ENCODE measurements at places on chromosomes 12 and 14.
A peak's percentile ranks its signal among the peaks of the same experiment; 100 is the strongest.

DNA sequence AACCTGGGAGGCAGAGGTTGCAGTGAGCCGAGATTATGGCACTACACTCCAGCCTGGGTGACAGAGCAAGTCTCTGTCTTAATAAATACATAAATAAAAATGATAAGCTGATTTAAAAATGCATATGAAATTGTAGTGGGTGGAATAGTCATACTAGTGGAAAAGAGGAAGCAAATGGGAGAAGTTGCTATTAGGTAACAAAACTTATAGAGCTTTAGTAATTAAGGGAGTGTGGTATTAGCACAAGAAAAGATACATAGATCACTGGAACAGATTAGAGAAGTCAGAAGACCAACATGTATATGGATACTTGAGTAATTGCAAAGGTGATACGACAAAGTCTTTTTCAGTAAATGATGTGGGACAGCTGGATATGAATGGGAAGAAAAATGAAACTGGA is 26.5 kb downstream of the TECPR2 start:
- DNase-seq: peak; percentile 5

DNA sequence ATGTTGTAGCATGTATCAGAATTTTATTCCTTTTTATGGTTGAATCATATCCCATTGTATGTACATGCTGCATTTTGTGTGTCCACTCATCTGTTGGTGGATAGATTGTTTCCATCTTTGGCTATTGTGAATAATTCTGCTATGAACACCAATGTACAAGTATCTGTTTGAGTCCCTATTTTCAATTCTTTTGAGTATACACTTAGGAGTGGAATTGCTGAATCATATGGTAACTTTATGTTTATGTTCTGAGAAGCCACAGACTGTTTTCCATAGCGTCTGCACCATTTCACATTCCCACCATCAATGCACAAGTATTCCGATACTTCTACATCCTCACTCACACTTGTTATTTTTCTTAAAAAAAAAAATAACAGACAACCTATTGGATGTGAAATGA is 91.5 kb downstream of the ARF6 start:
- no peak for DNase-seq

GRCh38 chr12:6635856-6636531 is at the start of gene LPAR5:
Gene LPAR5 (minus strand): TSS chr12:6635959. CDS start chr12:6621248, 14,711 bp downstream.
- DNase-seq: no peak

- DNase-seq: no peak
Measured at GRCh38 chr14:101062601-101063000, 159.1 kb upstream of the RTL1 start.

DNA sequence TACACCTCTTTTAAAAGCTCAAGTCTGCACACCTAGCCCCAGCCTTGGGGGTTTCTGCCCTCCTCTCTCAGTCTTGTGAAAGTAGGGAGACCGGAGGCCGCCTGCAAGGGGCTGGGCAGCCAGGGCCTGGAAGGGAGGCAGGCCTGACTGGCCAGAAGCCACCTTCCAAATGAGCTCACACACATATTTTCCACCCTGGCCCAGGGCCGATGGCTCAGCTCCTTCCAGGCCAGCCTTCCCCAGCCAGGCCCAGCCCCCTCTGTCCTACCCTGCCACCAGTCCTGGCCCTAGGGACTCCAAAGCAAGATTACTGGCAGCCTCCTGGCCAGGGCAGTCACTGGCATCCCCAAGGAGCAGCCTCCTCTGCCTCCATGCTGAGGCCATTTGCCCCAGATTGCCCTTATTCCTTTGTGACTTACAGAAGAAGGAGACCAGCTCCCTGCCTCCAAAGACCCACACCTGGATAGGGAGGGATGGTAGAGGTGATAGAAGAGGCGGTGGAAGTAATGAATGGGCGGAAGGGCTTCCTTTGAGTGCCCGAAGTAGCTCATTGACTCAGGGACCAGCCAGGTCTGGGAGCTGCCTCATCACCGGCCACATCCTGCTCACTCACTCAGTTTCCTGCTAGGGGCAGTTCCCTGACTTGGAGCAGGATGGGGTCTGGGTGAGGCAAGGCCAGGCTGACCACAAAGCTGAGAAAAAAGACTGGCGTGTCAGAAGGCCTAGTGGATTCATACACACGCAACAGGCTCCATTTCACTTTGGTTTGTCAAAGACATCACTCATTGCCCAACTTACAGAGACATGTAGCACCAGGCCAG is 14.8 kb downstream of the MMP14 start:
- peak; percentile 96 for DNase-seq

DNA sequence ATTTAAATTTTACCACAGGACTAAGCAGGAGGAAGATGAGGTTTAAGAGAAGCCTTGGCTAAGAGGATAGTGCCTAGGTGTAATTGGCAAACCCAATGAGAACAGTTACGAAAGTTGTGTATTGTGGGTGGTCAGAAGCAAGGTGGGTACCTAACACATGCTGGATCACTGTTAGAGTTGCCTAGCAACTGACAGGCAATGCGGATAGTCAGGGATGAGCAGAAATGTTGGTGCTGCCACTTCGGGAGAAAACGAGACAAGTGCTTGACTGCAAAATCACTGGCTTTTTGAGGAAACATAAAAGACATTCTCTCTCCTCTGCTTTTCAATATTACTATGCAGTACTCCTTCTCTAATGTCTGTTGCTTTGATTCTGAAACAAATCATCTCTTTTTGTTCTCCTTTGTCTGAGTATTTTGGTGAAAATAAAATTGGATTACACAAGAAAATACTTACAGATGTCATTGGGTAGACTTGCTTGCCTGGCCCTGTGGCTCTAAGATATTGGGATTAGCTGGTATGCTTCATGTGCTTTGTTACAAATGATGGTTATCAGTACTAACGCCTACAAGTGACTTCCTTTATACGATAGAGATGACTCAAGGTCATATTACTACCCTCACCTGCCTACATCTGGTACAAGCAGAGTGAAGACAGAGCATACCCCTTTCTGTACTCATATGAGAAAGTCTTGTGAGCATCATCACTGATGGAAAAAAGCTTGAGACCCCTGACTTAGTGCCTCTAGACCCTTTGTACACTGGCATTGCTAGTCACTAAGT is 48.0 kb downstream of the TDP1 start:
- DNase-seq: no peak

DNA sequence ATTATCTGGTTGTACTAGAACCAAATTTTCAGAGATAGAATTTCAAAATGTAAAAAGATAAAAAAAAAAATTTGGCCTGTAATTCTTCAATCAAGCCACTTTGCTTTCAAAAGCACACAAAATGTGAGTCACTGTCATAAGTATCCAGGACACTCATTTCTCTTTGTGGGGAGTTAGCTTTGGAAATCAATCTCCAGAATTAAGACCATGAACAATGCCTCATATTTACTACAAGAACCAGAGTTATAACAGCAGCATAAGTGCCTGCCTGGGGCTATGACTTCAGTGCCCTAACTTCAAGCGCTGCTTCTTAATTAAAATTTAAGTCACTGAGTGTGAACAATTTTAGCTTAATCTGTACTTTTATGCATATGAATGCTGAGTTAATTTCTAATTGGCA is 162.1 kb downstream of the C12orf42 start:
- DNase-seq: no peak

DNA sequence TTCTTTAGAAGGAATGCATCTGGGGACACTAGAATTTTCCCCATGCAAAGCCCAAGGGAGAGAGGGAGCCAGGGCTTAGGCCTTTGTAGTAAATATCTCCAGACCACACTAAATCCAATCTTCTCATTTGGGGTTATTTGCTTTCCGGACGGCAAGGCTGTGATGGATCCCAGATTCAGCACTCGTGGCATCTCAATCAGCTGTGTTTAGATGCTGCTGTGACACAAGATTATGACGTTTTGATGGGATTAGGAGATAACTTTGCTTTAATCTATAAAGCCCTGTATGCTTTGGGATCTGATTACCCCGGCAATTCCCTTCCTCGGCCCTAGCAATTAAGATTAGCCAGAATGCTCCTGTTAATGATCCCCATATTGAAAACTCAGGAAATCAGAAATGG is 686.7 kb upstream of the TBX3 start:
- no peak for DNase-seq

DNA sequence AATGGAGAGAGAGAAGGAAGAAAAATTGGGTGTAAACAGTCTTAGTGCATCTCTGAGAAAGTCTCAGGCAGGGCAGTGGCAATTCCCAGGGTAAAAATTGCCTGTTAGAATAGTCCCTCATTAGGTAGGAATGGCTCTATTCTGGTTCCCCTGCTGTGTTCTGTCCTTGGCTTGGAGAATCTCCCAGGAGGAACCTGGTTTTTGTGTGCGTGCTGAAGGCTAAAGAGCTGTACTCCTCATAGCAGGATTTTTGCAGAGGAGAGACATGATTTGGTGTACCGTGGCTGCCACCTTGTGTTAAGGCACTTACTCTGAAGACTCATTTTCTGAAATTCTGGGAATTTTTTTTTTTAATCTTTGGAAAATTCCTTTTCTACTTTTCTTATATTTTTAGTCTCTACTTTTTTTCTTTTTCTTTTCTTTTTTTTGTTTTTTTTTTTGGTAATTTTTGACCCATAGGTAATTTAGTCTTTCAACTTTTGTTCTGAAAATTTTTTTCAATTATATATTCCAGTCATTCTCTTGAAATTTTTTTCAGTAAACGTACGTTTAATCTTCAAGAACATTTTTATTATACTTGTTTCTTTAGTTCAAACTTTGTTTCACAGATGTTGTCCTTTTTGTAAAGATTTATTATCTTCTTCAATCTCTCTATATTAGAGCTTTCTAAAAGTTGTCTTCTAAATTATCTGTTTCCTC is 63.8 kb downstream of the FBXO33 start:
- DNase-seq: peak; percentile 77

GRCh38 chr12:51430196-51430895 is 5.7 kb downstream of the SLC4A8 start:
- DNase-seq: no peak

DNA sequence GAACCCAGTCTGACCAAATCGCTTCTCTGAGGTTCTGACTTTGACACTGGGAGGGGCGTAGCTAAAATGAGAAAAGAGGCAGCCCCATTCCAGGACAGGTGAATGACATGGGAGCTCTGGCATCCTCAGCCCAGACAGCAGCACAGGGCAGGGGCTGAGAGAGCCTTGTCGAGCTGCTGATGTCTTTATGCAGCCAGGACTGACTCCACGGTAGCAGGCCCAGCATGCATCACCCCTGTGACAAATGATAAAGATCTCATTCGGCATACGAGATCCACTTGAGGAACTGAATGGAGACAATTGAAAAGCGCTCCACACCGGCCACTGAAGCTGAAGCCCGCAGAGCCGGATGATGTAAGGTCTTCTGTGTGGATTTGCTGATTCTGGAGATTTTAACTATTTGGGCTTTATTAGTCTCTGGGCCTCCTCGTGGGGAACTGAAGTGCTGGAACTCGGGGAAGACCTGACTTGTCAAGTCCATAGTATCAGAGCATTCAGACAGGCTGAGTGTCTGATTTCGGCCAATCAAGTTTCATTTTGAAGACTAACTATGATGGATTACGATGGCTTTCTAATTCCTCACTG is 56.9 kb upstream of the MAP1LC3B2 start:
- no peak for DNase-seq

GRCh38 chr14:33163109-33163508 is 224.4 kb downstream of the NPAS3 start:
- DNase-seq: no peak

GRCh38 chr14:101361044-101361443 is 200.3 kb upstream of the DIO3 start:
- DNase-seq: no peak

DNA sequence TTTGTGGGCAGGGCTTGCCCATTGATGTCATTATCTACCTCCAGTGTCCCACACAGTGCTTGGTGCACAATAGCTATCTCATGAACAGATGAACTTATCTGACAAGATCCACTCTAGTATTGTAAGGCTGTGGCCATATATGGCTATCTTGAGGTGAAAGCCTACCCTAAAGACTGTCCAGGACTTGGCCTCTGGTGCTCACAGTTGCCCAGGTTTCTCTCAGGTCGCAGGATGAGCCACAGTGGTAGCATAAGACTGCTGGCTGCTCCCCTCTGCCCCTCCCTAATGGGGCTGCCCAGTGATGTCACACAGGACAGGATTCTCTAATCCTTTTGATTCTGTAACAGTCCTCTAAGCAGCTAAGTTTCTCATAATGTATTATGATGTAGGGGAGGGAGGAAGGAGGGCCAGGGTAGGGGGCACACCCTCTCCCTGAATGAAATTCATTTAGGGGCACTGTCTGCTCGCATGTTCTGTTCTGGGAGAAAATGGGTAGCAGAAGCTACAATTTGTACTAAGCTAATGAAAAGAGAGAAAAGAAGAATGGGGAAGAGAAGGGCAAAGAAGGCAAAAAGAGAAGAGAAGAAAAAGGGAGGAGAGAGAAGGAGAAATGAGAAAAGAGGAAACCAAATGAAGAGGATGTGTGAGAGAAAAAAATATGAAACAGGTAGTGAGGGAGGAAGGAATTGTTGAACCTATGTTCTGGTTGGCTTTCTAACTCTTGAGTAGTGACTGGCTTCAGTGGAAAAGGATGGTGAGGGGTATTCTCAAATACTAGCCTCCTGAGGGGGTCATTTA is 3.4 kb upstream of the PPM1A start:
- DNase-seq: no peak

GRCh38 chr14:56964895-56965294 is 154.6 kb upstream of the OTX2 start:
- no peak for DNase-seq

GRCh38 chr12:120688527-120689071 is 1.6 kb downstream of the MLEC start:
- peak; percentile 40 for DNase-seq

- no peak for DNase-seq
Measured at GRCh38 chr12:81670759-81671158, 88.4 kb downstream of the PPFIA2 start.

- no peak for DNase-seq
Measured at GRCh38 chr12:20505056-20505455, 136.7 kb downstream of the PDE3A start.

GRCh38 chr14:103748534-103748857 is 32.9 kb downstream of the ZFYVE21 start:
- no peak for DNase-seq

GRCh38 chr14:83300476-83301064 is 1766.9 kb upstream of the SEL1L start:
- DNase-seq: peak; percentile 79

- no peak for DNase-seq
Measured at GRCh38 chr14:30138567-30138966, 210.9 kb upstream of the PRKD1 start.

DNA sequence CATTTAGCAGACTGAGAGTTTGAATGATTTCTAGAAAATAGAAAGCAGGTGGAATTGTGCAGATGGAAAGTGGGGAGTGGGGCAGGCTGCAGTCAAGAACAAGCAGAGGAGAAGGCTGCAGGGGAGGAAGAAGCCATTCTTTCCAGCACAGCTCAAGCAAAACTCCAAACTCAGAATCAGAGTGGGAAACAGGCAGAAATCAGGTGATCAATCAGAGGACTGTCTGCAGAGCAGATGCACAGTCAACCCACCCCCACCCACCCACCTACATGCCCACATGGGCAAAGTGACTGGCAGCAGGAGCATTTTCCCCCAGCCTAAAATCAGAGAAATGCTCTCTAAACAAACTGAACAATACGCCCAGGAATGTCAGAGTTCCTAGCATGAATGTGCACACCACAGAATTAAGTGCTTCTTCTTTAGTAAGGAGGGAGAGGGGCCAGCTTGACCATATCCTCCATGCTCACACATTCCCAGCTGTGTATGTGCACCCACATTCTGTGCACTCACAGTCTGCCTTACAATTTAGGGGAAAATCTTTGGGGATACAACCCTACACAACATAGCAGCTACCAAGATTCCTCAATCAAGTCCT is 194.1 kb upstream of the PLEKHA5 start:
- DNase-seq: no peak

- DNase-seq: no peak
Measured at GRCh38 chr12:77120156-77121085, 55.1 kb upstream of the E2F7 start.
